ENCODE measurements at places on chromosomes 7 and 10.
A peak's percentile ranks its signal among the peaks of the same experiment; 100 is the strongest.

- no peak for DNase-seq
These were observed 26.8 kb downstream of the WNT2 start for GRCh38 chr7:117296066-117296465.

DNA sequence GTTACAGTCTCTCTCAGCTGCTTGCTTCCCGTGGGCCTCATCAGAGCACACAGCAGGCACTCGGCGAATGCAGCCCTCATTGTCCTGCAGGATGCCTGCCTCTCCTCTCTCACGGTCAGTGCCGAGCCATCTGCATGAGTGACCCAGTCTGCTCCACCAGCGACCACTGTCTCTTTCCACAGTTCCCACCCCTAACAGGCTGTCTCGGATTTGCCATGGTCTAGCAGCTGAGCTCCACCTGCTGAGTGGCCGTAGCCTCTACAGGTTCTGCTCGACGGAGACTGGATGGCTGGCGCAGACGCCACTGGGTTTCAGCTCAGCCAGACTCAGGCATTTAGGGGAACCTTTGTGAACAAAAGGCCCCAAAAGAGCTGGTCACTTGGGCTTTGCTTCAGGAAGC is 209.4 kb upstream of the FOXK1 start:
- no peak for DNase-seq

GRCh38 chr7:158010961-158011693 is 576.5 kb downstream of the PTPRN2 start:
- no peak for DNase-seq

DNA sequence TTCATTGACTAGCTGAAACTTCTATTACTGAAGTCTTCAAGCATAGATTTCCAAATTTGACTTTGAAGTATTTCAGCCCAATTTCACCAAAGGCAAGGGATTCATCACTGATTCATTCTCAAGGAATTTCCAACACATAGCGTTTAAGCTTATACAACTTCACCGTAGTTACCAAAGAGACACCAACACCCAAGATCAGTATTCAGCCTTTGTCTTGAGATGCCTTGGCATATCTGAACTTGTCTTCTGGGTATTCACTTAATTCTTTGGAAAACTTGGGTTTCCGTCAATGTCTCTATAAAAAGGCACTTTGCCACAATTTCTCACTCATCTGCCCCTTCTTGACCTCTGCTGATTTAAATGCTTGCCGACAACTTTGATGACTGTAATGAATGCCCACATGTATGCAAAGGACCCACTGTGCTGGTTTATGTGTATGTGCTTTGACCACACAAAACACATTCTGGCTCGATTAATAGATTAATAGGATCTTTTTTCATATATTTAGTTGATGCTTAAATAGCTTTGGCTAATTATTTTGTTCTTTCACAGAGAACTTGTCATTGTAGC is 49.6 kb downstream of the TES start:
- no peak for DNase-seq

- DNase-seq = no peak
These were observed 95.3 kb upstream of the DNAJB12 start for GRCh38 chr10:72449941-72450441.

GRCh38 chr10:117413928-117414618 is 38.8 kb upstream of the PDZD8 start:
- no peak for DNase-seq

DNA sequence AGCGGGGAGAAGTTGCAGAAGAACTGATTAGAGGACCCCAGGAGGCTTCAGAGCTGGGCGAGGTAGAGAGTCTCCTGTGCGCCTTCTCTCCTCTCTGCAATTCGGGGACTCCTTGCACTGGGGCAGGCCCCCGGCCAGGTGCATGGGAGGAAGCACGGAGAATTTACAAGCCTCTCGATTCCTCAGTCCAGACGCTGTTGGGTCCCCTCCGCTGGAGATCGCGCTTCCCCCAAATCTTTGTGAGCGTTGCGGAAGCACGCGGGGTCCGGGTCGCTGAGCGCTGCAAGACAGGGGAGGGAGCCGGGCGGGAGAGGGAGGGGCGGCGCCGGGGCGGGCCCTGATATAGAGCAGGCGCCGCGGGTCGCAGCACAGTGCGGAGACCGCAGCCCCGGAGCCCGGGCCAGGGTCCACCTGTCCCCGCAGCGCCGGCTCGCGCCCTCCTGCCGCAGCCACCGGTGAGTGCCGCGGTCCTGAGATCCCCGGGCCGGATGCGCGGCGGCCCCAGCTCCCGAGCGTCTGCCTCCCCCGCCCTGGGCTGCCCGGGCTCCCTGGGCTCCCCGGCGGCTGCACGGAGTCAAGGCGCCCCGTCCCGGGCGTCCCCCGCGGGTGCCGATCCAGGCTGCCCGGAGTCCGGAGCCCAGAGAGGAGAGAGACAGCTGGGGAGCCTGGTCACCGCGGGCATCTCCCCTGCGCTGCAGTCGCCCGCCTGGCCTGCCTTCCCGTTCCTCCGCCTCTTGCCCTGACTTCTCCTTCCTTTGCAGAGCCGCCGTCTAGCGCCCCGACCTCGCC is at the start of gene PLAU:
Gene PLAU, plus strand, starts transcription at position 369 of the 789 bp plus-strand sequence. CDS start 424 bp downstream, outside the sequence.
- DNase-seq = peak; percentile 12

DNA sequence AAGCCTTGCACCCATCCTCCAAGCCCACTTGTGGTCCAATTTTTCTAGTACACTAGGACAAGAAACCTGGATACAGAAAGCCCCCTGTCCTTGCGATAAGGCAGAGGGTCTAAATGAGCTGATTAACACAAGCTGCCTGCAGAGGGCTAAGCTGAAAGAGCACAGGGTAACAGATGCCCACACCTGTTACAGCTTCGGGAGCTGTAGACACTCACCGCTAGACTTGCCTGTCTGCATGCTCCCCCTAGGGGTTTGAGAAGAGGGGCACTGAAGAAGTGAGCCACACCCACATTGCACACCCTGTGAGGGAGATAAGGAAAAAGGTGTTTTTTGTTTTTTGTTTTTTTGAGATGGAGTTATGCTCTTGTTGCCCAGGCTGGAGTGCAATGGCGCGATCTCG is 386.5 kb upstream of the AUTS2 start:
- DNase-seq = no peak

DNA sequence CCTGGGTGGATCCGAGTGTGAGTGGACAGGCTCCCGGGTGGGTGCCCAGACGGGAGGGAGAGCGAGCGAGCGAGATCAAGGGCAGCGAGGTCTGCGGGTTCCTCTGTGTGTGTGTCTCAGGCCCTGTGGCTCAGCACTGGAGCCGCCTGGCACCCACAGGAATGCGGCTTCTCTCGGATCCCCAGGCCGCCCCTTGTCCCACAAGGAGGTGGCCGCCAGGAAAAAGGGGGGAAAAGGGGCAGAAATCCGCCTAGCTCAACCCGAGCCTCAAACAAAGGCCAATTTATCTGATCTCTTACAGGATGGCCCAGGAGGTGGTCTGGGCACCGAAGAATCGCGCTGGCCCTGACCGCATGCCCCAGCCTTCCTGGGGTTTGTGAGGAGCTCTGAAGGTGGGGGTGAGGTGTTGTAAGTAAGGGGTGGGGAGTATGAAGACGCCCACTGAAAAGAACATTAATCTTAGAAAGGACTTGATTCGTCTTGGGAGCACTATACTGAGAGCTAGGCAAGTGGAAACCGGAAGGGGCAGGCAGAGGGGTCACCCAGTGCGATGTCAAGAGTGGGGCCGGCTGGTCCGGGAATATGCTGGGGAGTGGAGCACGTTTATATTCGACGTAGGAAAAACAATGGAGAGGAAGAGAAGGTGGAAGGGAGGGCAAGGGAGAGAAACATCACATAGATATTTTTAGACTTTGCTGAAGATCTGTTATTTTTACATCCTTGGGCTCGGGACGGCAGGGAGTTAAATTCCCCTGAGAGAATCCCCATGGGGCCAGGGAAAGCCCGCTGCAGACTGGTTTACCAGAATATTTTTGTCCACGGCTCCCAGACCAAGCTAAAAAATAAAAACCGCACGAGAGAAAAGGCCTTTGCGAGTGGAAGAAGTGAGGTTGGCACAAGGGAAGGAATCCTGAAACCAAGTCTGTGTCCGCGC is 7.2 kb downstream of the DLX5 start:
- no peak for DNase-seq

- DNase-seq = no peak
These were observed 42.7 kb downstream of the PRR15 start for GRCh38 chr7:29606287-29606721.

DNA sequence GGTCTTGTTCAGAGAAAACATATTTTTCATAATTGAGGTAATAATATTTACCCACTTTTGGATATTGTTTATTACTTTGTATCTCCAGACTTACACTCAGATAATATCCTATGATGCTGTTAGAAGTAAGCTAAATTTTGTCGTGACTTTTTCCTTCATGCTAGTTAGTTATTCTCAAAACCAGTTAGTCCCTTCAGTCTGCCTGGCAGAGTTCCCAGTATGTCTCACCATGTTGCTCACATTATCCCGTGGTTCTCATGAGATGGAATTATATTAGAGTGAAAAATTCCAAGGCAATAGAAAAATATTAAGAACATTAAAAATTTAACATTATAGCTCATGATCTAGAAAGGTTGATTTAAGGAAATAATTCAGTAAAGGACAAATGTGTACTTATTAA is 81.5 kb upstream of the SMIM30 start:
- no peak for DNase-seq
